ENCODE measurements at places on chromosomes 4 and X. TPM values are rescaled to one million over a fixed set of nuclear protein-coding genes. Genes with fewer than 3 reads are reported as not detected.
A peak's percentile ranks its signal among the peaks of the same experiment; 100 is the strongest.

DNA sequence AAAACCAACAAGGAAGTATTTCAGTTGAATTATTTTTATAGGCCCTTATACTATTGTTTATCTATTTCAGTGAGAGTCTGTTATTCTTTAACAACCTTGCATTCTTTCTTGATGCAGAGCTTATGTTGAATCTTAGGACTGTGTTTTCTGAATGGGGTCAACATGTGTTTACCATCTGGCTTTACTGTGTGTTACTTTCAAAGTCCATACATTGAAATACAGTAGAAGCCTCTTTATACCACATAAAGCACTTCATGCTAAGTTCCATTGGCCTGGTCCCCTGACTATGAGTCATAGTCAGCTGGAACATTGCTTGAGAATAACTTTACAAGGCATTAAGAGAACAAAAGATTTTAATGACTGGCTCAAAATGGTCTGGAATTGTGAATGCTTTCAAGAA is 152.6 kb downstream of the GASK1B start:
- no peaks in the 10 kb centered on the region for H3K27me3 ChIP-seq
- peak overlapping the region; percentile 77 for H3K27ac ChIP-seq
- peak overlapping the region; percentile 61 for H3K4me3 ChIP-seq
- H3K36me3 ChIP-seq = no peaks in the 10 kb centered on the region

DNA sequence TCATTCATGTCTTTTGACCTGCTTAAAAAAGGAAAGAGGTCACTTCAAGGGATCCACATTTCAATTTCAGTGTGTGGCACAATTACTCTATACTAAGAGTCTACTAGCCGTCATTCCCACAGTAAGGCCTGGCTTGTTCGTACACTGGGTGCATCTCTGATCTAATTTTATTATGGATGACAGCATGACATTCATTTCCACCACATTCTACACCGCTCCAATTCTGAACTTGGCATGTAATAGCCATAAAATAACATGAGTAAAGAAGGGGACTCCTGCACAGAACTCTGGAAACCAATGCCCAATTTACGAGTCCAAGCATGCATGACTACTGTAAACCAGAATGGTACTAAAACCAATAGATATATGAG is 51.1 kb downstream of the HAND2 start:
- peak overlapping the region; percentile 50 for H3K4me3 ChIP-seq
- no peaks in the 10 kb centered on the region for H3K36me3 ChIP-seq
- peaks cover 12% of the 10 kb centered on the region for H3K27me3 ChIP-seq
- peaks cover 17% of the 10 kb centered on the region for H3K4me1 ChIP-seq
- no peak overlapping the region for H3K27ac ChIP-seq
- DNase-seq = no peak

- H3K4me1 ChIP-seq = peaks cover 48% of the 10 kb centered on the region
- no peak for DNase-seq
- H3K27me3 ChIP-seq = no peaks in the 10 kb centered on the region
- no peak overlapping the region for H3K4me3 ChIP-seq
- peaks cover 10% of the 10 kb centered on the region for H3K36me3 ChIP-seq
These were observed 32.7 kb downstream of the NFKB1 start for GRCh38 chr4:102533904-102534303.

DNA sequence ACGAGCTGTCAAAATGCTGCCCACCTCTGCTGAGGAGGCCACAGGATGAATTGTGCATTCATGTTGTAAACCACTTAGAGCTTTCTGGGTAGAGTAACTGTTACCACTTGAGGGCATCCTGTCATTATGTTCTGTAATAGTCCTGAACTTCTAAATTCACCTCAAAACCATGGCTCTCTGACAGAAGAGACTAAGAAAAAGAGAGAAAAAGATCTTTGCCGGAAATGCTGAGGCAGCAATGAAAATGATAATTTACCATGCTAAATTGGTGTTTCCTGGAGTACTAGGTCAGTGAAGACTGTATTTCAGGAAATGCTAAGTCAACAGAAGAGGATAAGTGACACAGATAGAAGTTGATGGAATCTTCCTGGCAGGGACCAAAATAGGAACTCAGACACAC is 942.3 kb upstream of the SLIT2 start:
- peak; percentile 68 for DNase-seq
- peaks cover 37% of the 10 kb centered on the region for H3K4me1 ChIP-seq
- no peaks in the 10 kb centered on the region for H3K27me3 ChIP-seq

Gene USP17L11
- total RNA-seq = not detected

DNA sequence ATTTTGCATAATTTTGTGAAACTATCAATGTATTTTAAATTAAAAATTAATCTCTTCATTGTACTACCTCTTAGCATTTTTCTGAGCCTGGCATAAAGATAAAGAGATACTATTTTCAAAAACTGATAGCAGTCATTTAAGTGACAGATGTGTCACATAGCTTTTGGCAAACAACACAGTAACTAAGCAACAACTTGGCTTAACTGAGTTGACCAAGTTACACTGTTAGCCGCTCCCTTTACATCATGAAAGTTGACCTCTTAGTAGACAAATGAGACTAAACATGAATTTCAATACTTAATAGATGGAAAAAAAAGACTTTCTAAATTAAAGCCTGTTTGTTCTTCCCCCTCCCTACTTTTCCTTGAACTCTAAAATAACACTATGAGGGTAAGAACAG is 62.0 kb downstream of the ATP8A1 start:
- H3K27ac ChIP-seq = no peak overlapping the region
- no peaks in the 10 kb centered on the region for H3K27me3 ChIP-seq
- no peak overlapping the region for H3K4me3 ChIP-seq
- no peaks in the 10 kb centered on the region for H3K36me3 ChIP-seq
- H3K4me1 ChIP-seq = no peaks in the 10 kb centered on the region
- DNase-seq = no peak

Gene TCEAL7
- 16.2 TPM for total RNA-seq

DNA sequence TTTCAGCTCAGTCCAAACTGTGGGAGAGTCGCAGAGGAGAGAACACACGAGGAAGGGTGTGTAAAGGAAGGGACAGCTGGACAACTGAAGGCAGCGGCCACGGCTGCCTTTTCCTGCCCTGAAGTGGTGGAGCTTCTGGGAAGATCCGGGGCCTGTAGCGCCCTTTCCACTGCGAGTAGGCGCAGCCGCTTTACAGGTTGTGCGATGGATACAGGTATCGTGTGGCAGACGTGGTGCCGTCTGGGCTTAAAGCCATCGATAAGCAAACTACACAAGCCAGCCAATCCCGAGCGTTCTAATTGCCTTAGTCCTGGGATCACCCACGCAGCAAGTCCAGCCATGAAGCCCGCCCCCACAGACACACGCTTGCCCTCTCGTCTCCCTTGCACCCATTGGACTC is 15.4 kb downstream of the NKX6-1 start:
- no peak overlapping the region for H3K4me3 ChIP-seq
- H3K27me3 ChIP-seq = peaks cover 47% of the 10 kb centered on the region
- DNase-seq = no peak
- no peaks in the 10 kb centered on the region for H3K36me3 ChIP-seq
- H3K4me1 ChIP-seq = no peaks in the 10 kb centered on the region

Gene GPC4
- not detected for total RNA-seq

GRCh38 chr4:134422776-134423175 is 221.2 kb upstream of the PABPC4L start:
- H3K27me3 ChIP-seq = no peaks in the 10 kb centered on the region
- no peak overlapping the region for H3K27ac ChIP-seq
- H3K4me3 ChIP-seq = no peak overlapping the region
- no peaks in the 10 kb centered on the region for H3K36me3 ChIP-seq
- peaks cover 5% of the 10 kb centered on the region for H3K4me1 ChIP-seq
- no peak for DNase-seq

Gene SLC25A43
- total RNA-seq = 26.8 TPM

Gene CSN3
- total RNA-seq = not detected

DNA sequence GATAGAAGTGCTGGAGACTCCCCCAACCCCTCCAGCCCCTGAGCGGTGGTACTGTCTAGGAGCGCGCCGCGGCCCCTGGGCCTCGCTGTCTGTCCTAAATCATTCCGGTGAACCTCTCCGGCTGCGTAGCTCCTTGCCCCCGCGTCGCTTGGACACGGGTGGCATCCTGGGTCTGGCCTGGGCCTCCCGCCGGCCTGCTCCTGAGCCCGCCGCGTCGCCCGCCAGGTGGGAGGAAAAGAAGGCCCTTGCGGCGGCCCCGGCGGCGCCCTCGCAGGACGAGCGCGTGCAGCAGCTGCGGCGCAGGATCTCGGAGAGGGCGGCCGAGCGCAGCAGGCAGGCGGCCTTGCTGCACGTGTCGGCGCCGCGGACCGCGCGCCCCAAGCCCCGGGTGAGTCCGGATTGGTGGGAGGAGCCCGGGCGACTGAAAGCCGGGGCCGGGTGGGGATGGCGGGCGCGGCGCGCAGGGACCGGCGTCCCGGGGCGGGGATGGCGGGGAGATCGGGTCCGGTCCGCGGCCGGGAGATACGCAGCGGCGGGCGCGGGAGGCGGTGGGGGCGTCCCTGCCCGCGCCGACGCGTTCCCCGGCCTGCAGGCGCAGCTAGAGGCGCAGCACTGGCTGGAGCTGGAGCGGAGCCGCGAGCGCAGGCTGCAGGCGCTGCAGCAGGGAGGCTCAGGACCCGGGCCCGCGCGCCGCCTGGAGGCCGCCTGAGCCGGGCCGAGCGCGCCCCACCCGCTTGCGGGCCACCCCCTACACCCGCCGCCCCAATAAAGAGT is 6.5 kb upstream of the RNF4 start:
- H3K27ac ChIP-seq = no peak overlapping the region
- H3K36me3 ChIP-seq = peaks cover 4% of the 10 kb centered on the region
- H3K27me3 ChIP-seq = no peaks in the 10 kb centered on the region
- H3K4me1 ChIP-seq = peaks cover 7% of the 10 kb centered on the region
- peak; percentile 39 for DNase-seq
- H3K4me3 ChIP-seq = peak overlapping the region; percentile 77

Gene PDLIM3
- not detected for total RNA-seq

GRCh38 chr4:170068438-170069128 is 21.2 kb downstream of the AADAT start:
- no peak overlapping the region for H3K4me3 ChIP-seq
- H3K27me3 ChIP-seq = peaks cover 1% of the 10 kb centered on the region
- H3K27ac ChIP-seq = no peak overlapping the region
- H3K36me3 ChIP-seq = no peaks in the 10 kb centered on the region
- no peak for DNase-seq

GRCh38 chr4:38328989-38329729 is 334.8 kb upstream of the KLF3 start:
- no peak overlapping the region for H3K4me3 ChIP-seq
- H3K36me3 ChIP-seq = 0 out of 2 replicates have a peak, but pooled peaks cover 4% of the 10 kb centered on the region
- H3K4me1 ChIP-seq = peaks cover 13% of the 10 kb centered on the region
- H3K27me3 ChIP-seq = peaks cover 11% of the 10 kb centered on the region
- no peak for DNase-seq
- no peak overlapping the region for H3K27ac ChIP-seq

- no peaks in the 10 kb centered on the region for H3K4me1 ChIP-seq
- no peaks in the 10 kb centered on the region for H3K36me3 ChIP-seq
- no peak overlapping the region for H3K27ac ChIP-seq
- no peak overlapping the region for H3K4me3 ChIP-seq
- DNase-seq = no peak
These were observed 105.4 kb downstream of the GPC3 start for GRCh38 chrX:133880032-133880443.

- H3K27ac ChIP-seq = no peak overlapping the region
- no peak overlapping the region for H3K4me3 ChIP-seq
- no peak for DNase-seq
- H3K36me3 ChIP-seq = no peaks in the 10 kb centered on the region
- peaks cover 35% of the 10 kb centered on the region for H3K4me1 ChIP-seq
These were observed 116.0 kb downstream of the APBB2 start for GRCh38 chr4:41098093-41099048.

GRCh38 chrX:4844376-4844775 is 1130.9 kb upstream of the PRKX start:
- no peaks in the 10 kb centered on the region for H3K4me1 ChIP-seq
- no peak overlapping the region for H3K4me3 ChIP-seq
- H3K27me3 ChIP-seq = no peaks in the 10 kb centered on the region
- DNase-seq = no peak

DNA sequence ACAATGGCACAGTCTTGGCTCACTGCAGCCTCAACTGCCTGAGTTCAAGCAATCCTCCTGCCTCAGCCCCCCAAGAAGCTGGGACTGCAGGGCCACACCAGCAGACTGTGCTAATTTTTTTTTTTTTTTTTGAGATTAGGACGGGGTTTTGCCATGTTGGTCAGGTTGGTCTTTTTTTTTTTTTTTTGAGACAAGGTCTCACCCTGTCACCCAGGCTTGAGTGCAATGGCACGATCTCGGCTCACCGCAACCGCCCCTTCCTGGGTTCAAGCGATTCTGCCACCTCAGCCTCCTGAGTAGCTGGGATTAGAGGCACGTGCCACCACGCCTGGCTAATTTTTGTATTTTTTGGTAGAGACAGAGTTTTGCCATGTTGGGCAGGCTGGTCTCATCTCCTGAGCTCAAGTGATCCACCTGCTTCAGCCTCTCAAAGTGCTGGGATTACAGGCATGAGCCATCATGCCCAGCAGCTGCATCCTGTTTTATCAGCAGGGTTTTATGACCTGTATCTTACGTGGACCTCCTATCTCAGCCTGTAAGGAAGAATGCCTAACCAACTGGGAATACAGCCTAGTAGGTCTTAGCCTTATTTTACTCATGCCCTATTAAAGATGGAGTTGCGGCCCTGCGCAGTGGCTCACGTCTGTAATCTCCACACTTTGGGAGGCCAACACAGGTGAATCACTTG is 13.2 kb upstream of the MRPL1 start:
- no peak overlapping the region for H3K4me3 ChIP-seq
- no peaks in the 10 kb centered on the region for H3K36me3 ChIP-seq
- H3K27ac ChIP-seq = no peak overlapping the region
- DNase-seq = no peak
- peaks cover 10% of the 10 kb centered on the region for H3K4me1 ChIP-seq

Measured in HFFc6 (cell line).